ENCODE measurements at places on chromosomes 1 and 21.

GRCh38 chr1:200423235-200423634 is 13.4 kb upstream of the ZNF281 start:
- no peak for DNase-seq

GRCh38 chr1:159132271-159132881 is 39.0 kb upstream of the CADM3 start:
- DNase-seq: no peak

- DNase-seq: no peak
Measured at GRCh38 chr1:107286125-107286524, 145.3 kb downstream of the NTNG1 start.

DNA sequence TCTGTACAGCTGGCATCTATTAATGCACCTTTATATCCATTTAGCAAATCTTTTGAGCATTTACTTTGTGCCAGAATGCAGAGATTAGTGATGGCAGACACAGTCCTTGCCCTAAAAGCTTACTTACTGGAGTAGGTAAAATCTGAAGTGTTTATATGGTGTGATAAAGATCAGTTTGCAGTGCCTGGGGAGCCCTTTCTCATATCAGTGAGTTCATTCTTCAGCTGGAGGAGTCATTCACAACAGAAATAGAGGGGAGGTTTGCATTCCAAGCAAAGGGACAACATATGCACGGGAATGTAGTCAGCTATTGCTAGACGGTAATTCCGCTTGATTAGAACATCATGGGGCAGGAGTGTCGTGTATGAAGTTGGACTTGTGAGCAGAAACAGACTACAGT is 8.4 kb downstream of the SLC35F3 start:
- DNase-seq: no peak

DNA sequence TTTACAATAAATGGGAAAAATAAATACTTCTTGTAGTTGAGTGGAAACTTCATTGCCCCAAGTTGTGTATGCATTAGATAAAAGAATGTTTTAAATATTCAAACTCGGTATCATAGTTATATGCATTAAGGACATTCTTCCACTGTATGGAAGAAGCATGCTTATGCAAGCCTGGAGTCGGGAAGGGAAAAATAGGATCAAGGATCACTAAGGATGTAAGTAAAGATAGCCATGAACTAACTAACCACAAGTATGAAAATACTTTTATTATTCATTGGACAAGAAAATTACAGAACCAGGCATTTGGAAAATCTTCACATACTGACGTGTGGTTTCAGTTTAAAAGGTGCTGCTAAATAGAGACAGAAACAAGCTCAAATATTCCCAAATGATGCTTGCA is 26.9 kb upstream of the DPYD start:
- no peak for DNase-seq

GRCh38 chr1:6261615-6261995 is 707 bp upstream of the GPR153 start:
- no peak for DNase-seq
